ENCODE measurements at places on chromosomes 6 and 20. TPM values are rescaled to one million over a fixed set of nuclear protein-coding genes. Genes with fewer than 3 reads are reported as not detected.

RAB44 gene
- 0.96 TPM for total RNA-seq

OPRL1 gene
- 1.9 TPM for total RNA-seq

EYA2 gene
- 1.8 TPM for total RNA-seq

METTL24 gene
- 3.7 TPM for total RNA-seq

E2F1 gene
- total RNA-seq = 2.4 TPM

CRISP2 gene
- not detected for total RNA-seq

SCGN gene
- not detected for total RNA-seq

IL17F gene
- not detected for total RNA-seq

TCEA2 gene
- total RNA-seq = 40.2 TPM

KHDRBS2 gene
- 9.4 TPM for total RNA-seq

PTK7 gene
- total RNA-seq = 97.1 TPM

COL11A2 gene
- 1.2 TPM for total RNA-seq

LINC00237 gene
- not detected for total RNA-seq

DEFB132 gene
- total RNA-seq = not detected

DNA sequence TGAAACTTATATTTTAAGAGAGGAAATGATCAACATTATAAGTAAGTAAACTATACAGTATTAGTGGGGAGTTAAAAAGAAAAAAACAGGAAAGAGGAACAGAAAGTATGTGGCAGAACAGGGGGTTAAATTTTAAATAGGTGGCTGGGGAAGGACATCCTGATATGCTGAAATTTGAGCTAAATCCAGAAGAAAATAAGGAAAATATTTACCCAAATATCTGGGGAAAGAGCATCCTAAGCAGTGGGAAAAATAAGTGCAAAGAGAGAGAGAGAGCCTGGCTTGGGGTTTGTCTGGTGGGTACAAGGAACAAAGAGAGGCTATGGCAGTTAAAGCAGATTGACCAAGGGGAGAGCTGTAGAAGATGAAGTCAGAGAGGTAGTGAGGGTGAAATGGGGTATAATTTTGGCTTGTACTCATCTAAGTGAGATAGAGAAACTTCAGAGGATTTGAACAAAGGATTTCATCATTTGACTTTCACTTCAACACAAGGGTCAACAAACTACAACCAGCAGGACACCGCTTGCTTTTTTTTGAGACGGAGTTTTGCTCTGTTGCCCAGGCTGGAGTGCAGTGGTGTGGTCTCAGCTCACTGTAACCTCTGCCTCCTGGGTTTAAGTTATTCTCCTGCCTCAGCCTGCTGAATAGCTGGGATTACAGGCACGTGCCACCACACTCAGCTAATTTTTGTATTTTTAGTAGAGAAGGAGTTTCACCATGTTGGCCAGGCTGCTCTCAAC lies 328.4 kb upstream of the CNR1 start:
- no peak for DNase-seq

GRCh38 chr6:75762063-75762462 lies 13.0 kb downstream of the MYO6 start:
- no peak for DNase-seq

- DNase-seq = no peak
Observed at GRCh38 chr6:54935739-54936138, 89.2 kb downstream of the FAM83B start.

DNA sequence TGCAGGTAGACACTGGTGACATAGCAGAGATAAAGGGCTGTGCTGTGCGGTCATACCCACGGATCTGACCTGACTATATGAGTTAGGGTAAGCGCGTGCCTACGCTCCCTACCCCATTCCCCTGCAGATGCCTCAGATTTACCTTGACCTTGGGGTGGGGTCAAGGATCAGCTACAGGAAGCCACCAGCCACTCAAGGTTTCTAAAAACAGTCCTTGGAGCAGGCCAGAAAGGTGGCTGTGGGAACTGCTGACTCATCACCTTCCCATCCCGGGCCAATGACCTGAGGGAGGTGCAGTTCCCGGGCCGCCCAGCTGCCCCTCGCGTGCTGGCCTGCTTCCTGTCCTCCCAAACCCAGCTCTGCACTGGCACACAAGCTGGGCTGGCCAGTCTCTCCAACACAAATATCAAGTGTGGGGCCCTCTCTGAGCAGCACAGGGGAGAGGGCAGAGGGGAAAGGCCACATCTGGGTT lies 23.0 kb downstream of the KCNK5 start:
- peak; percentile 81 for DNase-seq

DNA sequence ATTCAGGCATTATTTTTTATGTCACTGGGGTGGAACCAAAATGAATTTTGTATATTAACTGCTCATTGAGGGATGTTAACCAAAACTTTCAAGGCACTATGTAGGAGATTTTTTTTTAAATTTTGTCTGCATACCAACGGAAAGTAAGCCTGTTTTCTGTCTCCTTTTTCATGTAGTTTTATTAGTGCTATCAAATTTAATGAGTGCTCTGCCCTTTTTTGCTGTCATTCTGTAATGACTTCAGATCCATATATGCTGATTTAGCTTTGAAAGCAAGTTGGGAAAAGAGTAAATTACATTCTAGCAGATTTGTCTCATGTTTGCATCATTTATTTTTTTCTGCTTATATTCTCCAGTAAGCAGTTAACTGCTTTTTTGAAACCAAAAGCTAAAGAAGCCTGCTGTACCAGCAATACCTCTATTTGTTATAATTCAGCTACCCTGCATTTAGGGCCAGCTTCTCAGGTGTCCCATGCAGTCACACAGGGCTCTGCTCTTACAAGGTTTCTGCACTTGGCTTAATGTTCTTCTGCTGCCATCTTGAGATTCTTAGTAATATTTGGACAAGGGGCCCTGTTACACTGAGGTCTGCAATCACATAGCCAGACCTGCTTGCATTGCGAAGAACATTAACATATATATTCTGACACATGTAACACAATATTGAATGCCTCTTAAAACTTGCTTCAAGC lies 429.0 kb downstream of the UTRN start:
- no peak for DNase-seq

DNA sequence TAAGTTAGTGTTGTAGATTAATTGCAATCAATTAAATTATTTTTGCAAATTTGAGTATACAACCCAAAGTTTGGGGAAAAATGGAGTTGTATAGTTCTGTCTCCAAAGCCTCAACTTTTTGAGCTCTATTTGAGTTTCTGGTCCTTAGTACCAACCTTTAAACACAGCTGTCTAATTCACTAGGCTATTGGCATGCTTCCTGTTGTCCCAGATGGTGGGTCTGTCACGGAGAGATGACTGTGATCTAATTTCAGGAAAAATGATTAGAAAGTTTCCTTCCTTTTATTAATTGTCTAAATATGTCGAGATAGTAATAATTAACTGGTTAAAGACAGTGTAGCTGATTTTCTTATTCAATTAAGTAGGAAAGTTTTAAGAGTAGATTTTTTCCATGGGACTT lies 109.6 kb downstream of the SCAF8 start:
- no peak for DNase-seq

GRCh38 chr6:15606347-15606746 lies 56.5 kb downstream of the DTNBP1 start:
- no peak for DNase-seq

DNA sequence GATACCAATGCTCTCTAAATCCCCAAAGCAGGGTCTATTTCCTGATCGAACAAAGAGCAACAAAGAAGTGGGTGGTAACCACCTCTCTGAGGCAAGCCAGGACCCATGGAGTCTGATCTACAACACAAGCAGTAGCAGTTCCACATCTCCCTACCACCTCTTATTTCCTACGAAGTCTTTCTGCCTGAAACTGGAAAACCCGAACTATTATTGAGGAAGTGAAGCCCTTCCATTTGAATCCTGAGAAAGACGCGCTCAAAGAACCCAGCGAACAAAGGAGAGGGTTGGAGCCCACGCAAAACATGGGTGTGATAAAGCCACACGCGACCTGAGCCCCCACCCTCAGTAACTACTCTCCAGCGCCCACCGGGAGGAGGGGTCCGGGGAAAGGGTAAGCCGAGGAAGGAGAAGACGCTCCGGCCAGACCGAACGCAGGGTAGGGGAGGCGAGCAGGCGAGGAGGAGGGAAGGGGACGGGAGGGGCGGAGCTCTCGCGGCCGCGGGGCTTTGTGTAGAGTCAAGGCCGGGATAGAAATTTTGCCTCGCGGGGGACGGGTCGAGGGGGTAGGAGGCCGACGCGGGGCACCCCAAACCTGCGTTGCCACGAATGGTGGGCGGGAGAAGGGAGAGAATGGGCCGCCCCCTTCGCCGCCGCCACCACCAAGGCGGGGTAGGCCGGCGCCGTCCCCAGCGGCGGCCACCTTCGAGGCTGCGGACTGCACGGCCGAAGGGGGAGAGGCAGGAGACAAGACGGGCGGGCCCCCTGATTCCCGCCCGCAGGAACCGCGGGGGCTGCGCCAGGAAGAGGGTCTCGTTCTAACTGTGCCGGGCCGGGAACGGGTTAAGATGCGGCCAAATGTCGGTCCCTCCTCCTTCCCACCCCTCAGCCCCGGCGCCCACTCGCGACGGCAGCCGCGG lies 802 bp downstream of the HDAC2 start:
- DNase-seq = peak; percentile 86

DNA sequence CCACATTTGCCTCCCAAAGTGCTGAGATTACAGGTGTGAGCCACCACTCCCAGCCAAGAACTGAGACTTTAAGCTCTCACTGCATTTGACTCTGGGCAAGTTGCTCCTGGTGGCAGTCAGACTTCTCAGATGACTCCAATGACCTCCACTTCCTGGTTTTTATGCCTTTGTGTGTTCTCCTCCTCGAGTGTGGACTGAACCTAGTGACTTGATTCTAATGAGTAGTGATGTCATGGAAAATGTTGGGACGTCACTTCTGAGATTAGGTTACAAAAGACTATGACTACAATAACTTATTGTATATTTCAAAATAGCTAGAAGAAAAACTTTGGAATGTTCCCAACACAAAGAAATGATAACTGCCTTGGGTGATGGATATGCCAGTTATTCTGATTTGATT lies 12.0 kb downstream of the SPINT3 start:
- DNase-seq = no peak

GRCh38 chr6:69871107-69871506 lies 4.8 kb downstream of the COL19A1 start:
- no peak for DNase-seq

DNA sequence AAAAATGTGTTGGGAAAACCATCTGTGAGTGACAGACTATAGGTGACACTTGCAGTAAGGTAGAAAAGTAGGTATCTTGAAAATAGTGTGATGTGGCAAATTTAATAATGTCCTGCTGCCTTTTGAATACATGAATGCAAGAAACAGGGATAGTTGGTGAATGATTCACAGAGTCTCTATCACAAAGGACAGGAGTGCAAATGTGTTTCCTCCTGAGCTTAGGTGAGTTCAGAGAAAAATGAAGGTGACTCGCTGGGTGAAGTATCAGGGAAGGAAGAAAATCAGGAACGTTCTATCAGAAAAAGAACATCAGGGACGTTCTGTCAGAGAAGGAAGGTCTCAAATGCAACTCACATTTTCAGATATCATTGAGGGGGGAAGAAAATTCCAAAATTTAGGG lies 557.8 kb upstream of the SLC35B3 start:
- DNase-seq = no peak

- no peak for DNase-seq
Observed at GRCh38 chr6:72413884-72414283, 208.0 kb upstream of the KCNQ5 start.

GRCh38 chr20:872855-873520 lies 39.5 kb downstream of the FAM110A start:
- DNase-seq = no peak

- DNase-seq = no peak
Observed at GRCh38 chr6:30483677-30484279, 5.5 kb upstream of the HLA-E start.

DNA sequence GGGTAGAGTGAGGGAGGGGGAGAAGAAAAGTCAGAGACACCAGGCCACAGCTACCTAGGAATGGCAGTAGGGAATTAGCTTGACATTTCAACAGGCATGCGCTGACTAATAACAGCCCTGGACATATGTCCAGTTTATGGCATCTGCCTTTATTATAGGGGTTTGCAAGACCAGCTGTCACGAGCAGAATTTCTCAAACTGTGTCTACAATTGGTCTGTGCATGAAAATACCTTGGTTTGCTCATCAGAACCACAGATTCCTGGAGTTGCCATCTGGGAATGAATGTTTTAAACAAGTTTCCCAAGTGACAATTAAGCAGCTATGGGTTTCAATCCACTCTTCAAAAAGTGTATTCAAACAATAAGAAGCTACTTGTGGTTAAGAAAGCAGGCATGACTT lies 110.3 kb upstream of the ENPP5 start:
- DNase-seq = no peak

DNA sequence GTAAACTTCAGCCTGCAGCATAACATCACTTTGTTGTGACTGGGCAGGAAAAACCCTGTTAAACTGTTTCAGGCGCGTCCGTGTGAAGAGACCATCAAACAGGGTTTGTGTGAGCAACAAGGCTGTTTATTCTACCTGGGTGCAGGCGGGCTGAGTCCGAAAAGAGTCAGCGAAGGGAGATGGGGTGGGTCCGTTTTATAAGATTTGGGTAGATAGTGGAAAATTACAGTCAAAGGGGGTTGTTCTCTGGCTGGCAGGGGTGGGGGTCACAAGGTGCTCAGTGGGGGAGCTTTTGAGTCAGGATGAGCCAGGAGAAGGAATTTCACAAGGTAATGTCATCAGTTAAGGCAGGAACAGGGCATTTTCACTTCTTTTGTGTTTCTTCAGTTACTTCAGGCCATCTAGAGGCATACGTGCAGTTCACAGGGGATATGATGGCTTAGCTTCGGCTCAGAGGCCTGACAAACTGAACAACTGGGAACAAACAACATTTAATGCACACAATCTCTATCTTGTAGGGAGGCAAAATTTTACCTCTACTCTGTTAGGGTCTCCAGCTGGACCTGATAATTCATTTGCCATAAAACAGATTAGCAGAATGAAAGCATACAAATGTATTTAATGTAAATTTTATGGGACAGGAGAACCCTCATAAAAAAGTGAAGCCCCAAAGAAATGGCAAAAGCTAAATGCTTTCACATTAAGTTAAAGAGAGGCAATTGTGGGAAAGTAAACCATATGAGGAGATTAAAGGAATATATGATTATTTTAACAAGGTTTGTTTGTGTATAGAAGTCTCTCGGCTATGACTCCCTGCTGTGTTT lies 58.3 kb upstream of the HFE start:
- DNase-seq = no peak

DNA sequence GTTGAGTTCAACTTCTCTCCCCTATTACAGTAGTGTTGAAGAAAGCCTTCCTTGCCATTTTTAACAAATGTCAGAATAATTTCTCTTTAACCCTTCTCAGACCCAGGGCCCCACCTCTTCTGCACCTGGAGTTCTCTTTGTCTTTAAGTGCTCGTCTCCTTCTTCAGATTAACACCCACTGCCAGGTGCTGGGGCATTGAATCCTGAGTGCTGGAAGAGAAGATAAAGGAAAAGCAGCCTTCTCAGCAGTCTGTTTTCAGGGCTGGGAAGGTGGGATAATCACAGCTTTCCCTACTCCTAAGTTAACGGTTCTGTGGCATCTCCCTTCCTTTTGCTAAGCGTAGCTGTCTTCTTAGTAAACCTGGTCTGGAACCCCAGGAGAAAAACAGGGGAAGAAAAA lies 114.6 kb upstream of the TAB2 start:
- DNase-seq = no peak

DNA sequence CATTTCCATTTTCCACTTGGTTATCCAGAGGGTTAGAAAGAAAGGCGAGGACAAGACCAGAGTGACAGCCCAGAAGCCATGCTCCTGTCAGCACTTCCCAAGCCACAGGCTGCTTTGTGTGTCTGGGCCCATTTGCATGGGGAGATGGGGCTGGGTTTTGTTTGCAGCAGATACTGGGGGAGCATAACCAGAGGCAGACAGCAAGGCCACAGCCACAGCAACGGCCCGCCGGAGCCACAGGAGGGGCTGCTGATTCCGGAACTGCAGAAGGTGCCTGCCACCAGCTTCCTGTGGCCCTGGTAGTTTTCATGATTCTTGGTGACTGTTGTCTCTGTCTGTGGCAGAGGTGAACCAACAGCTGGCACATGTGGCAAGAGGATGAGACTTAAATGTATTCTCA lies 106.6 kb downstream of the DLL1 start:
- DNase-seq = peak; percentile 48

All from upper lobe of right lung (tissue), 1 donor.